Glutamatergic neuron (in vitro differentiated cells): ENCODE measurements at places on chromosomes 2 and 18. TPM values are rescaled to one million over a fixed set of nuclear protein-coding genes. Genes with fewer than 3 reads are reported as not detected.

The CYP1B1 gene
- total RNA-seq, result 3.4 TPM

The DLGAP1 gene
- total RNA-seq, result 13.6 TPM

The DPP4 gene
- 0.20 TPM for total RNA-seq

The SLC39A6 gene
- total RNA-seq, result 113 TPM

The NMS gene
- total RNA-seq, result not detected

The FHL2 gene
- 3.2 TPM for total RNA-seq
